ENCODE measurements at places on chromosomes 3 and 15. TPM values are rescaled to one million over a fixed set of nuclear protein-coding genes. Genes with fewer than 3 reads are reported as not detected.

The SLC9A9 gene
- 3.9 TPM for total RNA-seq

The EIF4A2 gene
- total RNA-seq = 384 TPM

The MEGF11 gene
- total RNA-seq = not detected

The LRRC31 gene
- total RNA-seq = not detected

The DTX3L gene
- 21.4 TPM for total RNA-seq

The DLL4 gene
- 76.5 TPM for total RNA-seq

The LRRC34 gene
- 3.1 TPM for total RNA-seq

The SERPINI2 gene
- total RNA-seq = not detected

The ACTRT3 gene
- 1.7 TPM for total RNA-seq

The CEP19 gene
- 5.6 TPM for total RNA-seq

The C15orf40 gene
- 10.1 TPM for total RNA-seq

The ITIH1 gene
- not detected for total RNA-seq

All from dermis microvascular lymphatic vessel endothelial cell (primary cell).